ENCODE measurements at places on chromosomes 12 and 14.

GRCh38 chr12:120290609-120291305 lies 946 bp downstream of the RNU4-2 start:
- no peak for DNase-seq

GRCh38 chr12:104243971-104244370 lies 28.4 kb downstream of the TXNRD1 start:
- peak; percentile 90 for DNase-seq

- no peak for DNase-seq
Observed at GRCh38 chr14:88481794-88482193, 73.0 kb downstream of the PTPN21 start.

GRCh38 chr12:116337312-116337711 lies 59.8 kb upstream of the MED13L start:
- no peak for DNase-seq

GRCh38 chr14:32370714-32371113 lies 41.6 kb downstream of the AKAP6 start:
- DNase-seq: no peak

- no peak for DNase-seq
Observed at GRCh38 chr14:103684471-103684870, 30.8 kb downstream of the XRCC3 start.

GRCh38 chr12:112537710-112538396 lies 119.1 kb downstream of the PTPN11 start:
- DNase-seq: no peak

GRCh38 chr12:91618281-91618680 lies 435.7 kb upstream of the DCN start:
- no peak for DNase-seq

DNA sequence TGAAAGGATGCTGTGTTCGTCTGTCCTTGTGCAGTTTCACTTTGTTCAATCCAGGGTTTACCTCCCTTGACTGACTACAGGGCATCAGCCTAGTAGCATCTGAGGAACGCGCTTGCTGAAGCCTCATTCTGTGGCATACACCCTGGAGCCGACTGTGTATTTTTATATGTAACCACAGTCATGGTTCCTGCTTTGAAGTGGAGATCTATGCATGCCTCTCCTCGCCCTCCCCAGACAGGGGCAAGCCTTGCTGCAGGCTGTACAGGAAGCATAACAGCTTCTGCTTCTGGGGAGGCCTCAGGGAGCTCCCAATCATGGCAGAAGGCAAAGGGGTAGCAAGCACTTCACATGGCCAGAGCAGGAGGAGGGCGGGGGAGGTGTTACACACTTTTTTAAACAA lies 262.1 kb downstream of the BCL11B start:
- no peak for DNase-seq

GRCh38 chr12:104410786-104411185 lies 46.0 kb upstream of the CHST11 start:
- DNase-seq: no peak

- DNase-seq: no peak
Observed at GRCh38 chr12:27682534-27682933, 13.7 kb upstream of the REP15 start.

- peak; percentile 40 for DNase-seq
Observed at GRCh38 chr12:54207539-54208294, 18.9 kb upstream of the SMUG1 start.

DNA sequence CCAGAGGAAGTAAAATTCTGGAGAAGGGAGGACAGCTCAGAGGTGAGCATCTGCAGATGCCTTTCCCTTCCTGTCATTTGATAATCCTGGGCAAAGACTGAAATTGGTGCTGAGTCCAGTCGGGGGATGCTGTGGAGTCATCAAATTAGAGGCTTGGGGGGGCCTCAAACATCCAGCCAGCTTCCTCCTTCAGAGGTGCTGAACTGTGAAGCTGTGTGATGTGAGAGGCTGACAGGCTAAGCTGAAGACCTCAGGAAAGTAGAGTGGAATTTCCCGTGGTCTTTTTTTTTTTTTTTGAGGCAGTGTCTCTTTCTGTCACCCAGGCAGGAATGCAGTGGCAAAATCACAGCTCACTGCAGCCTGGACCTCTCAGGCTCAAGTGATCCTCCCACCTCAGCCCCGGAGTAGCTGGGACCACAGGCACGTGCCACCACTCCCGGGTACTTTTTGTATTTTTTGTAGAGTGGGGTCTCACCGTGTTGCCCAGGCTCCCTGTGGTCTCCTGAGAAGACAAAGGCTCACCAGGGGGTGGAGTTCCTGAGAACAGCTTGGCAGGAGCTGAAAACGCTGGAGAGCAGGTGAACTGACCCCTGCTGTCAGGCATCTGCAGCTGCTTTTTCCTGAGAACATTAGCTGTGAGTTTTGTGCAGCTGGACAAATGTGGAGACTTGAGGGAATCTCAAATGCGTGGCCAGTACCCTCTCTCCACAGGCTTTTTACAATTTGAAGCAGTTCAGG lies 6.1 kb upstream of the TCL1B start:
- DNase-seq: peak; percentile 28

GRCh38 chr12:62078020-62078419 lies 182.2 kb upstream of the USP15 start:
- DNase-seq: no peak

GRCh38 chr14:94027566-94028449 lies 1.7 kb downstream of the OTUB2 start:
- no peak for DNase-seq

DNA sequence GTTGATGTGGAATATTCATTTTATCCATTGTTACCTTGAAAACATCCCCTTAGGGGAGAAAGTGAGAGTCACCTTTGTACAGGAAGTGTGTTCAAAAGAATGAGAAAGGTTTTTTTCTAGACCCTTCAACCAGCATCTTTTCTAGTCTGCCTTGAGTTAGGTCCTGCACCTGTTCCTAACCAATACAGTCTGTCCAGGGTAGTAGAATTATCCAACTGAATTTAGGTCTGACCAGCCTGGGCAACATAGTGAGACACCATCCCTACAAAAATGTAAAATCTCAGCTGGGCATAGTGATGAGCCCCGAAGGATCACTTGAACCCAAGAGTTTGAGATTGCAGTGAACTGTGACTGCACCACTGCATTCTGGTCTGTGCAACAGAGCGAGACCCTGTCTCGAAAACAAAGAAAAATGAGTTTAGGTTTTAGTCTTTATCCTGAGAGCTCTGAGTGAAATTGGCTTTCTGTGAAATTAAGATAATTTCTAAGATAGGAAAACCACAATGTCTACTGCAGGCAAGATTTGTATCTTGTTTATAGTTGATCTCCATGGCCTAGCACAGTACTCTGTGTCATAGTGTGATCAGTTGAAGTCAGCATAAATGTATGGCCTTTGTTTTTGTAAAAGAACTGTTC lies 25.2 kb downstream of the ARHGAP5 start:
- no peak for DNase-seq

- no peak for DNase-seq
Observed at GRCh38 chr12:98416845-98417244, 98.5 kb upstream of the TMPO start.

GRCh38 chr14:89000007-89000942 lies 175.8 kb downstream of the TTC8 start:
- DNase-seq: no peak

GRCh38 chr12:48067250-48067938 lies 38.5 kb downstream of the SENP1 start:
- DNase-seq: no peak

- DNase-seq: no peak
Observed at GRCh38 chr14:41859336-41859735, 252.7 kb downstream of the LRFN5 start.

DNA sequence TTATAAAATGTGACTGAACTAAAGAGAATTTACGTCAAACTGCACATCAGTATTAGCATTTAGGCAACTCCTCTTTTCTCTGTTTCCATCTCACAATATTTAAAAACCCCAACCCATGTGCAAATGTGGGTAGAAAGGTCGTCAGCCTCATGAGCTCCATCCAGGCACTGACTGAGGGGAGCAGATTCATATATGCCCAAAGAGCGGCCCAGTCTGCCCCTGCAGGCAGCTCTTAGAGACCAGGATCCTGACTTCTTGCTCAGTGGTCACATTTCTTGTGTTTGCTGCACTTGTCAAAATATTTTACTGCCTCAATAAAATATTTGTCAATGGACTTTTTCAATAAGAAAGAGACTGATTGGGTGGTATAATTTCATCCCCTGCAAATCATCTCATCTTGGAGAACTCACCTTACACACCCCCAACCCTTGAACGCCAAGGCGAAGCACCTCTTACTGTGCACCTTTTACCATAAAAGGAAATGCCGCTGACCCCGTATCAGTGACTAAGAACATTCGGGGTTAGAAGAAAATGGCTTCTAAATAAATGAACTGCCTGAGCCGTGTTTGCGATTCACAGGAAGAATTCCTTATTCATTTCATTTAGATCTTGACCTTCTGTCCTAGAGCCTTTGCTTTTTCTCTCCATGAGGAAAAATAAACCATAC lies 418.8 kb downstream of the BCL11B start:
- DNase-seq: no peak

GRCh38 chr12:112751844-112752243 lies 39.7 kb upstream of the RPH3A start:
- no peak for DNase-seq

- DNase-seq: peak; percentile 23
Observed at GRCh38 chr12:80175307-80175930, 76.1 kb downstream of the OTOGL start.

- DNase-seq: no peak
Observed at GRCh38 chr12:46717868-46718267, 107.9 kb downstream of the SLC38A4 start.

DNA sequence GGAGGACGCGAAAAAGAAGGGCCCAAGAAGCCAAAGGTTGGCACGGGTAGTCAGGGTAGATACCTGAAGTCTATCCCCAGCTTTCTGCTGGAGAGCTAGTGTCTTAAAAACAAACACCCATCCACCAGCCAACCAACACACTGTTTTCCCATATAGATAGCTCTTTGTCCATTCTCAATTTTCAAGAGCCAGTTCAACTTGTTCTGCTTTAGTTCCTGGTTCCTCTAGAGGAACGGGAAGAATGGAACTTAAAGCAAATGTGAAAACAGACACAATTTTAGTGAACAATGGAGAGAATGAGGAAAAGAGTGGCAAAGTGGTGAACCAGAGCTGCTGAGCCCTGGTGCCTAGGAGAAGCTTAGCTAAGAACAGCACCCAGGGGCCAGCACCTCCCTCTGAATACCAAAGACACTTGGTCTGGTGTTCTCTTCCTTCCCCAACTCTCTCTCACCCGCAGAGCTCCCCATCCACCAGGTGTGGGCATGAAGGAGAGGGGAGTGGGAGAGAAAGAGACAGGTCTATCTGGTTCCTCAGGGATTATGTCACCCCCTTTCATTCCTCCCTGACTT lies 3.8 kb downstream of the NDRG2 start:
- no peak for DNase-seq

GRCh38 chr12:7144414-7145120 lies 14.4 kb downstream of the CLSTN3 start:
- DNase-seq: no peak

GRCh38 chr14:20681348-20682126 lies 2.8 kb upstream of the RNASE4 start:
- peak; percentile 60 for DNase-seq

GRCh38 chr12:50934981-50935807 lies 17.1 kb upstream of the HIGD1C start:
- no peak for DNase-seq

DNA sequence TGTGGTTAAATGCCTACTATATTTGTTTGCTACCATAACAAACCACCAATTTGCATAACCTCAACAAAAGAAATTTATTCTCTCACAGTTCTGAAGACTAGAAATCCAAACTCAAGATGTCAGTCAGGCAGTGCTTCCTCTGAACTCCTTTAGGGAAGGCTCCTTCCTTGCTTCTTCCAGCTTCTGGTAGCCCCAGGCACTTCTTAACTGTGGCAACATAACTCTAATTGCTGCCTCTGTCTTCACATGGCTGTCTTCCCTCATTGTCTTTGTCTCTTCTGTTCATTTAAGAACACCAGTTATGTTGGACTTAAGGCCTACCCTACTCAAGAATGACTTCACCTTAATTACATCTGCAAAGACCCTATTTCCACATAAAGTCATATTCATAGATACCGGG lies 206.9 kb downstream of the SYT1 start:
- no peak for DNase-seq

DNA sequence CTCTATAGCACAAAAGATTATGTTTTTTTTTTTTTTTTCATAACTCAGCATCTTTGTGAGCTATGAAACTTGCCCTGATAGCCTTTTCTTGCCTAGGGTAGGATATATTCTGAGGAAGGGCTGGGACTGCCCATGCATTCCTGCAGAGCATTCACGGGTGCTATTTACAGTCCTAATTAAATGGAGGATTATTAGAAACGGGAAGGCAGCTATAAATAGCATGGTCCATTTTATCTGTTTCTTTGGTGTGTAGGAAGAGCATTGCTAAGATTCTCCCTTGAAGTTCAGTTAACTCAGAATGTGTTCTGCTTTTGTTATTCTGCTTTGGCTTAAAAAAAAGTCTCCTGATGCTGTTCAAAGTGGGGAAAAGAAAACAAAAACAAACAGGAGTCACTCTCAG lies 630.9 kb downstream of the DIO2 start:
- DNase-seq: no peak

DNA sequence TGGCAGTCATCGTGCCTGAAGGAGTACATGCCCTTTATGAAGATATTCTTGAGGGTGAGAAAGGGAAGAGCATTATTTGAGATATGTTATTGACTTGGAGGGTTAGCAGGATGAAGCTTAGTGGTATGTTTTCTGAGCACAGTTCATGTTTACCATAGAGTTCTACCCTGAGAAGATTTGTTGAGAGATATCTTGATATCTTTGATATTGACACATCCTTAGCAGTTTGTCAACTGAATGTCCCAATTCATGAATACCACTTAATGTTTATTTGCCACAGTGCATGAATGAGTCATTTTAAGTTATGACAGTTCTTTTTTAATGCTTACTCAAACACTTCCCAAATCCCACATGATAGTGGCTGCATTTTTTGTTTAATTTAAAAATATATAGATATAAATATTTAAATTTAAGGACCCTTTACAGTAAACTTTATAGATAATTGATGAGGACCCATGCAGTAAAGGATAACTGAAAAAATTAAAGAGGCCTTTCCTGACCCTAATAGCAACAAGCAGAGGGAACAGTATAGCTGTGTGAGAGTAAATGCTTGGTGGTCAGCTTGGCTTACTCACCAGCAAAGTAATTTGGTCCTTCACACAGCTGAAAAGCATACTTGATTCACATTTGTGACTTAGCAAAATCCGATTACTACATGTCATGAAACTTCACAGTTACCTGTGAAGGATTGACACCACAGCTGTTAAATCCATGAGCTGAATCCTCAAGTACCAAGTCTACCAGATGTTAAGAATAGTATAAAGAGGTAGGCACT lies 25.8 kb downstream of the SLC39A9 start:
- no peak for DNase-seq
